Fibroblast of lung (primary cell): ENCODE measurements at places on chromosomes 11 and 22. TPM values are rescaled to one million over a fixed set of nuclear protein-coding genes. Genes with fewer than 3 reads are reported as not detected.

DNA sequence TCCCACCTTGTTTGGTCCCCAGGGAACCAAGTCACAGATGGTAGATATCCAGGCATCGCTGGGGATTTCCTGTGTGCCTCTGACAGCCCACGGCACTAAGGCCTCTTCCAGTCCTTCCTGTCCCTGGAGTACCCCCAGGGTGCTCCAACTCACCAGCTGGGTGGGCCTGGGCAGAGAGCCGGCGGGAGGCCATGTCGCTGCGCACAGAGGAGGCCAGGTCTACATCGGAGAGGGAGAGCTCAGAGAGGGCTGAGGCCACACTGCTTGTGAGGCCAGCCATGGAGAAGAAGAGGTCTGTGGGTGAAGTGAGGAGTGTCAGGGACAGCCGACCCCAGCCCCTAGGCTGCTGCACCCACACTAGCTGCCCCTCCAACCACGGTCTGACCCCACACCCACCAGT lies 5.3 kb downstream of the ATG2A start:
- no peak for DNase-seq

DNA sequence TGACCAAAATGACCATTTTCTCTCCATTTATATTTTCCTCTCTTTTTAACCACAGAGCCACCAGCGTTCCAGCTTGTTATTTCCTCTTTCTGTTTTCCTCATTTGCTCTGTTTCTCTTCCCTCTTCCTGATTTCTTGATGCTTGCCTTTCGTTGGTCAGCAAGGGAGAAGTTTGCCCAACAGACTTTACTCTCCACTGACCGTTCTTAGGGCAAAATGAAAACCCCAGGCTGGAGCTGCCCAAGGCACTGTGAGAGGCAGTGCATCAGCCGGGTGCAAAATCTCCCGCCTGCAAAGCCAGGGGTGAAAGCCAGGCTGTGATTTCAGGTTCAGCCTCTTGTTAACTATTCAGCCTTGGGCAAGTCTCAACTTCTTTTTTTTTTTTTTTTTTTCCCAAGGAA lies 26.1 kb upstream of the APLP2 start:
- DNase-seq = no peak

GRCh38 chr11:41879214-41879613 lies 419.8 kb upstream of the LRRC4C start:
- DNase-seq = no peak

The NFAM1 gene
- polyA plus RNA-seq = not detected in 2 replicates

DNA sequence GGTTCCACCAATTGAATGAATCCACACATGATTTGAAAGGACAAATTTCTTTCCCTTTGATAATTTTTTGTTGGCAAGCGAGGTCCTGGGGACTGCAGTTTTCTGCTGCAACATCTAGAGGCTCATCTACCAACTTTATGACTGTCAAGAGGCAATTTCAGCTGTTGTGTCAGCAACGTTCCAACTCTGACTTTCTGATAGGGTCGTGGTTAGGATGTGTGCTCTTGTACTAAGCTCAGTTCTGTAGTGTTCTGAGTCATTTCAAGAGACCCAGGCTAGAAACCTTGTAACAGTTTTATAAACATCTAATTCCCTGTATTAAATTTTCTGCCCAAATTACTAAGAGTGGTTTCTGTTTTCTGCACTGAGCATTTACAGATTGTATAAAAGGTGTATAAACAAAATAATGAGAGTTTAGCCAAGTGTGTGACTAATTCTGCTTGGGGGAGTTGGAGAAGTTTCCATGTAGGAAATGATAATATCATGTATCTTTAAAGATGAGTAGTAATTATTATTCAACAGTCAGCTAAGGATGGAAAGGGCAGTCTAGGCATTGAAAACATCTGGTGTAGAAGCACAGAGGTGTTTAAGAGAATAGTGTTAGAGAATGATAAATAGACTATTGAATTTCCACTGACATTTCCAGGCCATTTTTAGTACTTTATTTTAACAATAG lies 72.2 kb downstream of the RBMXL2 start:
- no peak for DNase-seq

The C11orf87 gene
- polyA plus RNA-seq = 0.02 and 0.34 TPM in 2 replicates

The SLC37A2 gene
- polyA plus RNA-seq = 0.36 and 2.2 TPM in 2 replicates

DNA sequence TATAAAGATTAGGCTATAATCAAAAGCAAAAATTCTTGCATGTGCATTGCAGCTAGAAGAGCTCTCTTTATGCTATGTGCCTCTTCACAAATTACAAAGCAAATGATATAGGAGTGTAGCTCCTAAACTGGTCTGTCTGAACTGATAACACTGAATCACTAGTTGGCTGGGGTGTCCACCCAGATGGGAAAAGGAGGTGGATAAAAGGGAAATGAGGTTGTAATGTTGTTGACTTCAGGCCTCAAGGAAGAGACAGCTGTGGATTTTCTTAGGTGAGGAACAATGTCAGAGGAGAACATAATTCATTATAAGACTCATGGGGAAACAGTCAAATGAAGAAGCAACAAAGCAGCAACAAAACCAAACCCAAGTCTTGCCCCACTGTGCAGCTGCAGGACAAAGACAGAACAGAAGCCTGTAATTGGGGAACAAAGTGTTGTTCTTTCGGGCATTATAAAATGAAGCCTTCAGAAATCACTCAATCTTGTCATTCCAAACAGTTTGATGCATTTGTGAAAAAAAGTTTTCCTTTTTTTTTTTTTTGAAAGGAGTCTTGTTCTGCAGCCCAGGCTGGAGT lies 130.1 kb upstream of the DDI1 start:
- DNase-seq = no peak

DNA sequence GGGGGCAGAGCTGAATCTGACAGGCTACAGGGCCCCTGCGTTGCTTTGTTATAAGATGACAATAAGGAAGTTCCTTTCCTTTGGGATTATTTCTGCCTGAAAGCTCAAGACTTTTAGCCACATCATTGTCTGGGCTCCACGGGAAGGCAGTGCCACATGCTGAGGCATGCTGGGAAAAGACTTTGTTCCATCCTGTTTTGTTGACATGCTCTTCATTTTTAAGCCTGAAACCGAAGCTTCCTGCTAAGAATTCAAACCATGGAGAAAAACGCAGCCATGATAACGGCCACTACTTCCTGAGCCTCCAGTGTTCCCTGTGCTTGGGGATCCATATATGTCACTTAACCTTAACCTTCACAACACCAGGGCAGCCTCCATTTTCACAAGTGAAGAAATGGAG lies 5.5 kb upstream of the TCF20 start:
- no peak for DNase-seq

- no peak for DNase-seq
These were observed 201.5 kb downstream of the TBC1D22A start for GRCh38 chr22:46963672-46964545.

The POU2AF2 gene
- not detected in 2 replicates for polyA plus RNA-seq

GRCh38 chr11:79441461-79441875 lies 638 bp upstream of the TENM4 start:
- DNase-seq = peak; percentile 55

DNA sequence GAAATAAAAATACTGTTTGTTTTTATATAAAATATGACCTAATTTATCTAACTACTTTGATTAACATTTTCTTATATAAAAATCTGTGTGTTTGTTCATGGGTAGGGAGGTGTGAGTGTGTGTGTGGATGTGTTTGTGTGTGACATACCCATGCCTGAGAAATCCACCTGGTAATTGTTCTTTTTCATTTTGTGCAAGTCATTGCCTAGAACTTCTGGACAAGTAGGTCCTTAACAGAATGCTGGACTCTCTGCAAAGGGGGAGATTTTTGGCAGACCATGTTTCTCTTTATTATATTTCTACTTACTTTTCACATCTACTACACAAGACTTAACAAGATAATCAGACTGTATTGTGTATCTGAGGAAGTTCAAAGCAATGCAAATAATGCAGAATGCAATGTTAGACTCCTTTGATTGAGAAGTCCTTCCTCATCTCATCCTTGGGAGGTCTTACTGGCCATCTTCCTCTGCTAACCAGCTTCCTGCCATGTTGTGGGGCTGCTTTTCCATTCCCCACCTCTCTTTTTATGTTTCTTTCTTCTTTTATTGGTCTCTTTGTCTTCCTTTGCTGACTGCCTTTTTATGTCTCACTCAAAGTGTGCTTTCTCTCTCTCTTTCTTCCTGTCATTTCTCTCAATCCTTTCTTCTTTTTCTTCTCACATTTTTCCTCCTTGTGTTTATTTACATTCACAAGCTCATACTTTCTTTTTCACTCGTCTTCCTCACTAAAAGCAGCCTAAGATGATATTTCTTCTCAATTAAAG lies 1017.0 kb upstream of the CNTN5 start:
- no peak for DNase-seq

DNA sequence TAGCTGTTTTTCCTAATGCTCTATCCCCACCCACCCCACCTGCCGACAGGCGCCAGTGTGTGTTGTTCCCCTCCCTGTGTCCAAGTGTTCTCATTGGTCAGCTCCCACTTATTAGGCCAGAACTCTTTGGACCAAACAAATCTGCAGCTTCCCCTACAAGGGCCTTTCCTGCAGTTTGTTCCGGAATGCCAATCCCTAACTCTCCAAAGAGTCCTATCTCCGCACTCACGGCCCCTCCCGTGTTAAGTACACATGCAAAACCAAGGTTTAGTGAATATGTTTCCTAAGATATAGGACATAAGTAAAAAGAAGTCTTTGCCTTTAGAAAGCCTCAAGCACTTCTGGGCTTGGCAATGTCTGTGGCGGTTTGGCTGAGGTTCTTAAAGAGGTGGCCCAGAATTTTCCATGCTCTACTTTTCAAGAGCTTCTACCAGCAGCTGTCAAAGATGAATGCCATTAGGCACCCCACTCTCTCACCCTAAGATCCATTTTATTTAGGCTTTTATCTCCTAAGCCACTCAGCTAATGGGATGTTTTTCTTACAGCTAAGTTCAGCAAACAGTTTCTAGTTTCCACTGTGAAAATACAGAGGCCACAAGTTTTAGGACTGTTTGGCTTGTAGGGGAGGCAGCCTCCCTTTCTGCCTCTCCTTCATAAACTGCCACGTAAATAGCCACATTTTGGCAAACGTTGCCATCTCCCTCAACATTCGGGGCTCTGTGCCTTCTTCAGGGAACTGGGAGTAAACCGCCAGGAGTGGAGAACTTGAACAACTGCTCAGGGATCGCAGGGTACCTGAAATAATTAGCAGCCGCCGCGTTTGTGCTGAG lies 1.6 kb downstream of the CD59 start:
- DNase-seq = peak; percentile 75

- DNase-seq = no peak
These were observed 7.4 kb downstream of the ETS1 start for GRCh38 chr11:128579798-128580504.

DNA sequence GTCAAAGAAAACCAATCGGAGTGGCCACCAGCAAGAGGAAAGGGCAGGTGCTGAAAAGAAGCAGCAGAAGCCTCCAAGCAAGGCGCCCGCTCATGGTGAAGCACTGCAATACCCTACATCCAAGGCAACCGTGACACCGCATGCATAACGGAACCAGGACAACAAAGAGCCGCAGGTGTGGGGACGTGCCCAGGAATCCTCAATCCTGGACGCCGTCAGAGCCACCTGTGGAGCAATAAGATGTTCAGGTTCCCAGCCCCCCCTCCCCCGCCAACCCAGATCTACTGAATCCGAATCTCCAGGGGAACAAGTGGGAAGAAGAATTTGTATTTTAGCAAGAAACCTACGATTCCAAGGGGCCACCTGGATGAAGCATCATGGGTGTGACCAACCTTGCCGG lies 70.8 kb downstream of the SHANK2 start:
- no peak for DNase-seq

The CARNS1 gene
- polyA plus RNA-seq = 0.02 and 0.05 TPM in 2 replicates

GRCh38 chr22:50255099-50255498 lies 4.0 kb upstream of the HDAC10 start:
- DNase-seq = no peak

- DNase-seq = no peak
These were observed 247.6 kb upstream of the TBCEL start for GRCh38 chr11:120775986-120776951.

- no peak for DNase-seq
These were observed 55.8 kb upstream of the TREH start for GRCh38 chr11:118735203-118735602.

DNA sequence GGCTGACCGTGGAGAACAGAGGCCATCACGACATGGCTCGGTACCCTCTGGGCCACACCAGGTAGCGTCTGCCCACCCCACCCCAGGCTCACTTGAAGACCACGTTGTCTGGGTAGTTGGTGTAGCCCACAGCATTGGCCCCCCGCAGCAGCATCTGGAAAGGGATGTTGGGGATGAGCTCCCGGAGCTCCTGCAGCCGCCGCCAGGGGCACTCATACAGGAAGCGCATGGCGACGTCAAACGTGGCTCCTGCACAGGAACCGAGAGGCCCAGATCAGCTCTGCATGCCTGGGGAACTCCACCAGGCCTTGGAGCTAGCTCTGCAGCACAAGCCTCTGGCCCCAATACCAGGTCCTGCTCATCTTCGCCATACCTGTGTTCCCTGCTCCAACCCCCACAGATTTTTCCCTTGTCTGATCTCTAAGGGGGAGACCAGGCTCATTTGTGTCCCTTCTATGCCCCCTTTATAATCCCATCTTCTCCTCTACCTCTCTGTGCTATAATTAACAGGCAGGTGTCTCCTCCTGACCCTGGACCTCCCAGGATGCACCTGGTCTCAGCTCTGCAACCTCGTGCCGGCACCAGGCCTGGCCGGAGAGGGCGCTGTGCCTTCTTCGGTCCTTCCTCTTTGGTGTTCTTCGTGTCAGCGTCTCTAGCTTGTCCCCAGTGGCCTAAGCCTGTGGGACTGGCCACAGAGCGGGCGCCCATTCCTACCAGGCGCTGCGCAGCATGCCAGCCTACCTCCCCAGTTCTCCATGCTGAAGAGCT lies 5.0 kb upstream of the LRFN4 start:
- DNase-seq = no peak

The CREB3L1 gene
- 18.8 and 31.2 TPM in 2 replicates for polyA plus RNA-seq

DNA sequence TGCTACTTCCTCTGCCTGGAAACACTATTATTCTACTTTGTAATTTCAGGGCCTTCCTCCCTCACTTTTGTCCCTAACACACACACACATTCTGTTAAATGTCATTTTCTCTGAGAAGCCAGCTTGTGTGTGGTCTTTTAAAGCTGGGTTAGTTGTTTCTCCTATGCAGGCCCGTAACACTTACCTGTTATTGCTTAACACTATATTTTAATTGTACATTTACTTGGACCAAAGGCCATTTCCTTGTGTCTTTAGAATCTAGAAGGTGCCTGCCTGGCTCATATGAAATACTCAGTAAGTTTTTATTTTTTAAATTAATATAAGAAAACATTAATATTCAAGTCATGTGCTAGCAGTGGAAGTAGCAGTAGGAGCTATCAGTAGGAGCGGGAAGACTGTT lies 30.6 kb downstream of the FAR1 start:
- DNase-seq = no peak

- DNase-seq = no peak
These were observed 45.8 kb downstream of the LRRC32 start for GRCh38 chr11:76624500-76625379.

GRCh38 chr11:114348200-114349191 lies 51.8 kb downstream of the C11orf71 start:
- peak; percentile 61 for DNase-seq

DNA sequence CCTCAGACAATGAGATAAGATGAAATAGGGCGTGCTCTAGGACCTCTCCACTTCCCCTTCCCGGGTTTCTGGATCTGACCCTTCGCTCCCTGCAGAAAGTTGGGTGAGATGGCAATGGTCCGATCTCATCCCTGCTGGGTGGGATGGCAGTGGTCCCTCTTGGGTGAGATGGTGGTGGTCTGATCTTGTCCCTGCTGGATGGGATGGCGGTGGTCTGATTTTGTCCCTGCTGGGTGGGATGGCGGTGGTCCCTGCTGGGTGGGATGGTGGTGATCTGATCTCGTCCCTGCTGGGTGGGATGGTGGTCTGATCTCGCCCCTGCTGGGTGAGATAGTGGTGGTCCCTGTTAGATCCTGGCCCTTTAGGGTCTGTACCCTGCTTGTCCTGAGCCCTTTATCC lies 21.3 kb downstream of the ST14 start:
- DNase-seq = no peak

The HOATZ gene
- not detected in 2 replicates for polyA plus RNA-seq
